AG04449 (cell line): ENCODE measurements at places on chromosomes 12 and 14.
A peak's percentile ranks its signal among the peaks of the same experiment; 100 is the strongest.

GRCh38 chr14:24255931-24256711, 6.9 kb downstream of the TGM1 start:
- no peak for DNase-seq

GRCh38 chr12:29517264-29517663, 19.8 kb upstream of the OVCH1 start:
- no peak for DNase-seq

DNA sequence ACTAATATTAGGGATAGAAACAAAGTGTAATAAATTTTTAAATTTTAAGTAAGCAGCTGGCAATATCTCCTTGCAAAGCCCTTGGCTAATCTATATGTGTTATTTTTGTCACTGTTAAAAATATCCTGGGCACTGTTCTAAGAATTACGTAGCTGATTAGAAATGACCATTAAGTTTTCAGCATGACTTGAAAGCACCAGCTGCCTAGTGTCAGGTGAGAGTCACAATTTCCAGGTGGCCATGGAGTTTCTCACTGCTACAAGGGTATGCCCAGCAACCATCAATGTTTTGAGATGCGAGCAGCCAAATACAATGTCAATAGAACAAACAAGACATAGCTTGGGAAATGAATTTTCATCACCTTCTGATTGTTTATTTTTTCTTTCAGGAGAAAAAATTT, 23.3 kb upstream of the GYS2 start:
- DNase-seq, result no peak

DNA sequence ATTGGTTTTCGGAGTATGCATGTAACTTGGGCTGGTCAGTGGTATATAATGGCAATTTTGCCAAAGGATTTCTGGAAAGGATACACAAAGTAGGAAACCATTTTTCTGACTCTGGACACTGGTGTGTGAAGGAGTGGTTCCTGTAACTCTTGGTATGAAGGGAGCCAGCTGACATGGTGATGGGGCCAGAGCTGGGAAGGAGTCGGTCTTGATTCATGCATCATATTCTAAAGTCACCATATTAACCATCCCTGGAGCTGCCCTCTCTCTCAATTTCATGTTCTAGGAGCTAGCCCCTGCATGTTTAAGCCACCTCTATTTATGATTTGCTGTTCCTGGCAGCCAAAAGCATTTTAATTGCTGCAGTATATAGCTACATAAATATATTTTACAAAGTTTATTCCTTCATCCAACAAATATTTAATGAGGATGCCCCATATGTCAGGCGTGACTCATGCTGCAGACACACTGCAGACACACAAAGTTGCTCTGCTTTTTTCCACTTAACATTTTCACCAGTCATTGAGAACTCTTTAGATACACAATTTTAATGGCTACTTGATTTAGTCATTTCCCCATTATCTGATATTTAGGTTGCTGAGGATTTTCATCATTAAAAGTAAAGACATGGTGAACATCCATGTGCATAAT, 78.7 kb upstream of the PSMC1 start:
- no peak for DNase-seq

DNA sequence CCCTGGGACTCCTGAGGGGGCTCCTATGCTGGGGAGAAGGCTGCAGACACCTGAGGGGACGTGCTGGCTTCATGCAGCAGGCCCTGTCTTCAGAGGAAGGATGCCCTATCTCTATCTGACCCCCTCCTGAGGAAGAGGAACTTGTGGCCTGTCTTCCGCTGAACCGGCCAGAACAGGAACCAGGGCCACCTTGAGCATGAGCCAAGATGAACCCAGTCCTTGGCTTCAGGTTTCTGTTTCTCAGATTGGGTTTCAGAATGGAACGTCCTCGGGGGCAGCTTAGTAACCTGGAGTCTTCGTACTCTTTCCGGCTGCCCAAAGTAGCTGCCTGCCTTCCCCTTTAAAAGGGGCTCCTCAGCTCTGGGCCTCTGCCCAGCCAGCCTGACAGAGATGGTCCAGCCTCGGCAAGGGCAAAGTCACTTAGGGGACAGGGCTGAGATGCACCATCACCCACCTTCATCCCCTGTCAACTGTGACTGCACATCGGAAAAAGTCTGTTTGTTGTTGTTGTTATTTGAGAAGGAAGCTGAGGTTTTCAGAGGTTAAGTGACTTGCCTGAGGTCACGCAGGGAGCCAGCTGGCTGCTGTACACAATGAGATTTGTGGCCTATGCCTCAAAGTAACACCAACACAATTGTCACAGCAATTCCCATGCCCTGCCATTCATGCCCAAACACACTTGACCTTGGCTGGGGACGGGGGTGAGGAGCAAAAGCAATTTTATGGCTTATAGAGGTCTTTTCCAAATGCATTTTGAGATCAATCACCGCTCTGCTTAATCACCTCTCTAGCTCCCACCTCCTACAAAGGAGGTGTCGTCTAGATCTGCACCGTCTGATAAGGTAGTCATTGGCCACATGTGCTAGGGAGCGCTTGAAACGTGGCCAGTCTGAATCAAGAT, 13.4 kb downstream of the ASB2 start:
- DNase-seq, result no peak

GRCh38 chr12:57347284-57347683, 83.6 kb downstream of the R3HDM2 start:
- no peak for DNase-seq

DNA sequence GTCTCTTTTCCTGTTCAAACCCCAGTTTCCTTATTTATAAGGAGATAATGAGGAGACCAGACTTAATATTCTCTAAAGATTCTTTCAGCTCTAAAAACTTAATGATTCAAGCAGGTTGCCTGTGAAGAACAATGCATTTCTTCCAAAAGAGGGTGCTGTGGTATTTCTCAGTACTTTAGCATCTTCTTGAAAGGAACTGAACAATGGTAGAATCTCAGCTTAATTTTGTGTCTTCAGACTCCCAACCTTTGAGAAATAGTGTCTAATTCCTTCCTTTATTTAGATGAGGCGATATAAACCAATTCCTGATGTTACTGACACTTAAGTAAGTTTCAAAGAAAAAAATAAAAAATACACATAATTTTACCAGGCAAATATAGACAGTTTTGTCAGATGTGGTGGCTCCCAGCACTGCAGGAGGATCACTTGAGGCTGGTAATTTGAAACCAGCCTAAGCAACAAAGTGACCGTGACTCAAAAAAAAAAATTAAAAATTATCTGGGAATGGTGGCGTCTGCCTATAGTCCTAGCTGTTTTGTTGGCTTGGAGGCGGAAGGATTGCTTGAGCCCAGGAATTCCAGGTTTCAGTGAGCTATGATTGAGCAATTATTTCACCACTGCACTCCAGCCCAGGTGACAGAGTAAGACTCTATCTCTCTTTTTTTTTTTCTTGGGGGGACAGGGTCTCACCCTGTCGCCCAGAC, 76.9 kb upstream of the PSMA6 start:
- DNase-seq, result peak; percentile 29
